ENCODE measurements at places on chromosomes 4 and X.

GRCh38 chr4:184845367-184846021 is 19.7 kb upstream of the ACSL1 start:
- DNase-seq, result no peak
- peaks cover 6% of the 10 kb centered on the region for H3K27me3 ChIP-seq
- no peaks in the 10 kb centered on the region for H3K4me1 ChIP-seq

DNA sequence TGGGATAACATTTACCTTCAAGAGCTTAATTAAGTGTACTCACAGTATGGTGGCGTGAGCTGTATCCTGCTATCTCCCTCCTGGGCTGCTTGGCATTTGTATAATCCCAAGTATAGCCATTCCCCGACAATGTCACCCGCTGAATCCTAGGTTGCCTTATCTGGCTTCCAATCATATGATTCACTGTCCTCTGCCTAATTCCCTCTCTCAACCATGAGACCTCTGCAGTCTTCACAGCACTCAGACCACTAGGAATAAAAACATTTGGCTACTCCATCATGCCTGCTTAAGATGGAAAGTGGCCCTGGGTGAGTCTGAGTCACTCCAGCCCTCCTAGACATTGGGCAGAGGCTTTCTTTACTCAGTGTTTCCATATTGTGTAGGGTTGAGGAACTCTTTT is 28.9 kb upstream of the WDFY3 start:
- H3K4me1 ChIP-seq, result peaks cover 3% of the 10 kb centered on the region
- H3K27ac ChIP-seq, result no peak overlapping the region
- no peaks in the 10 kb centered on the region for H3K27me3 ChIP-seq

DNA sequence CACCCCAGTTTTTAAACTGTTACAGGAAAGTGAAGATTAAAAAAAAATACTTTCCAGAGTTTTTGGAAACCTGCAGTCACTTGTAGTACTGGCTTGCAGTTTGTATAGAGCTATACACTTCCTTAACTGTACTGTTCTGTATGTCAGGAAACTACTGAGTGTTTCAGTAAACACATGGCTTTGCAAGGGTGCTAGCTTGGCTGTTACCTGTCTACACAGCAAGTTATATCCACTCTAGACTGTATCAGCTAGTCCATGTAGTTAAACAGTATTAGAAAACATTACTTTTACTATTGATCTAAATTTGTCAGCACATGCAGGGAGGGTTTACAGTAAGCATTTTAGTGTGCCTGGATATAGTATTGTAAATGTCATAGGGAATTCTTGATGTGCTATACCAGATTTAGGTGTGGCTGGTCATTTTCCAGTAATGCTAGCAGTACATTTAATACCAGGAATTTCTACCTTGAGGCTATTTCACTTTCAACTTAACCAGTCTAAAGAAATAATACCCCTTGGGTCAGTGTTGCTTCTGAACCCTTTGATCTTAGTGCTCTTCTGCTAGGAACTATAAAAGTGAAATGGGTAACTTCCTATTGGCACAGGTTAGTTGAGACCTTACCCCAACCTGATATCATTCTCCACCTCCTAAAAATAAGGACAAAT is 192.3 kb upstream of the ANKRD50 start:
- no peak overlapping the region for H3K27ac ChIP-seq
- peaks cover 11% of the 10 kb centered on the region for H3K4me1 ChIP-seq
- no peak for DNase-seq
- no peaks in the 10 kb centered on the region for H3K36me3 ChIP-seq

- H3K27ac ChIP-seq, result no peak overlapping the region
- H3K36me3 ChIP-seq, result no peaks in the 10 kb centered on the region
- no peak overlapping the region for H3K4me3 ChIP-seq
- no peak for DNase-seq
Measured at GRCh38 chr4:89685277-89685676, 151.7 kb downstream of the SNCA start.

GRCh38 chrX:118724365-118724764 is 3.0 kb upstream of the IL13RA1 start:
- H3K4me3 ChIP-seq, result no peak overlapping the region
- H3K27me3 ChIP-seq, result no peaks in the 10 kb centered on the region

DNA sequence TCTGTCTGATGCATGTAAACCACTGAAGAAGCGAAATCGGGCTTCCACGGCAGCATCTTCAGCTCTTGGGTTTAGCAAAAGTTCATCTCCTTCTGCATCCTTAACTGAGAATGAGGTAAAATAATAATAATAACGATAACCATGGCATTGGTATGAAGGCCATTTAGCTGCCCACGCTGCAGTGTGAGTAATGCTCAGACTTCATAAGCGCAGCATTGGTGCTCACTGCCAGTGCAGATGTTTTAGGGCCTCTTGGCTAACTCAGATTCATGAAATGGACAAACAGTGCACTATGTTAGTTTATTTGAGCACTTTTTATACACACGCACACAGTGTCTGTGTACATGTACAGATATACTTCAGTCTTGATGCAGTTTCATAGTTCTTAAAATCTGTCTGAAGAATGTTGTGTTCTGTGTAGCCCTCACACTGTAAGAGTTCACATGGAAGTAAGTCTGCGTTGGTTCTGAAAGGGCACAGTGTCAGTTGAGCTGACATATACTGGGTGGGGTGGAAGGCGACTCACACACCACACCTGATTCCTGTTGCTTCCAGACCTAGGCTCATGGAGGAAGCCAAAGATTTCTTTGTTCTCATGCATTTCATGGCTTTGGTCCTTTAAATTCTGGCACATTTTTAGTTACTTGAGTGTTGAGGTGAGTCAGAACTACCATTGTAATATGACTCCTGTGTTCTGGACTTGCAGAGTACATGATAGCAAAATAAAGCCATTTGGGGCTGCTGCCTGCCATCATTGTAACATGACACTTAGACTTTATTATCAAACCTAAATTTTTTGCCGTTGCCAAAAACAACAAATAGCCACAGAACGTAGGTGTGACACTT is 68.7 kb downstream of the NSD2 start:
- no peaks in the 10 kb centered on the region for H3K27me3 ChIP-seq
- no peak overlapping the region for H3K27ac ChIP-seq
- H3K36me3 ChIP-seq, result peaks cover 80% of the 10 kb centered on the region

GRCh38 chr4:92847026-92847425 is 543.3 kb downstream of the GRID2 start:
- DNase-seq, result no peak
- H3K4me1 ChIP-seq, result no peaks in the 10 kb centered on the region
- no peaks in the 10 kb centered on the region for H3K36me3 ChIP-seq
- H3K27ac ChIP-seq, result no peak overlapping the region

- H3K4me1 ChIP-seq, result no peaks in the 10 kb centered on the region
- H3K27ac ChIP-seq, result no peak overlapping the region
- no peak overlapping the region for H3K4me3 ChIP-seq
- H3K27me3 ChIP-seq, result no peaks in the 10 kb centered on the region
- no peak for DNase-seq
Measured at GRCh38 chrX:24002792-24003191, 24.2 kb downstream of the KLHL15 start.

DNA sequence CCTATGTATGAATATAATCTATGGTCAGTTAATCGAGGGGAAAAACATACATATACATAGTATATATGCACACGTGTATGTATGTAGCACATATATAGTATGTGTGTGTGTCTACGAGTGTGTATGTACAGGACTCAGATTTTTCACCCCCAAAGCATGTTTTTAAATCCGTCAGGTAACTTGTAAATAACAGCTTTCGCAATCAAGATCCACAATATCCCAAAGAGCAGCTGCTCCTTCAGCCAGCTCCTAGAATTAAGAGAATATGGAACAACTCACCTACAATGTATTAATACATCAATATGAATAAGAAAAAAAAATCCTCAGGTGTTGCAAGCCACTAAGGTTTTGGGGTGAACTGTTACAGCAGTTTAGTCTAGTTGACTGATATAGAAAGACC is 3.5 kb downstream of the MRFAP1L1 start:
- H3K27ac ChIP-seq, result no peak overlapping the region
- no peaks in the 10 kb centered on the region for H3K36me3 ChIP-seq
- DNase-seq, result no peak
- H3K27me3 ChIP-seq, result no peaks in the 10 kb centered on the region

GRCh38 chr4:110193822-110194761 is 4.3 kb downstream of the ELOVL6 start:
- DNase-seq, result no peak
- H3K36me3 ChIP-seq, result no peaks in the 10 kb centered on the region
- H3K27me3 ChIP-seq, result no peaks in the 10 kb centered on the region
- no peak overlapping the region for H3K4me3 ChIP-seq
- peak overlapping the region; percentile 23 for H3K27ac ChIP-seq
- peaks cover 20% of the 10 kb centered on the region for H3K4me1 ChIP-seq

DNA sequence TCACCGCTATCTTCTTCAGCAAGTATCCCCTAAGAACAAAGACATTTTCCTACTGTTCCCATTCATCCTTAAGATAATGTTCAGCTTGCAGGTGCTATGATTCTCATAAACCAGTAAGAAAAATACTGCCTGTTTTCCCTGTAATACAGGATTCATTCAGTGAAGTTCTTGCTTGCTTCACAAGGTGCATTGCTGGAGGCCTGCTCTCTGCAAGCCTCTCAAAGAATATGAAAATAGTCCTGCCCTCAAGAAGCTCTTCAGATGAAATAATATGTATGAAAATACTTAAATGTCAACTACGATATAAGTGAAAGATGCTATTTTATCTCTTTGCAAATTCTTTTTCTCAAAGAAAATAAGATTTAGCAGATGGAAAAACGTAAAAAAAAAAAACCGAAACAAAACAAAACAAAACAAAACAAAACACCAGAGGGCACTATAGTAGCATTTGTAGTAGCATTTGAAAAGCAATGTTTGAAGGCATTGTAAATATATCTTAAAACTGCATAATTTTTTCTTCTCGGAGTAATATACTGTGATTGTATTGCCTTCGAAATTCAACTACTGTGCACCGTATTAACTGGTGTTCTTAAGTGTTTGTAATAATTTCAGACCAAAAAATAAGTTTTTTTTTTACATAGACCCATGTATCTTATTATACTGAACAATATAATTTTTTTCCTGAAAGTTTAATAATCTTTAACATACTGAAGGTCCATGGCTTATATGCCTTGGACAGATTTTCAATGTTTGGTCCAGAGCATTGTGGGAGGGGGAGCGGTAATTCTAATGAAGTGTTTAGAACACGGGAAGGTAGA is 26.0 kb downstream of the ADH4 start:
- H3K4me1 ChIP-seq, result peaks cover 2% of the 10 kb centered on the region
- H3K27ac ChIP-seq, result no peak overlapping the region
- DNase-seq, result no peak
- H3K4me3 ChIP-seq, result no peak overlapping the region
- no peaks in the 10 kb centered on the region for H3K27me3 ChIP-seq

DNA sequence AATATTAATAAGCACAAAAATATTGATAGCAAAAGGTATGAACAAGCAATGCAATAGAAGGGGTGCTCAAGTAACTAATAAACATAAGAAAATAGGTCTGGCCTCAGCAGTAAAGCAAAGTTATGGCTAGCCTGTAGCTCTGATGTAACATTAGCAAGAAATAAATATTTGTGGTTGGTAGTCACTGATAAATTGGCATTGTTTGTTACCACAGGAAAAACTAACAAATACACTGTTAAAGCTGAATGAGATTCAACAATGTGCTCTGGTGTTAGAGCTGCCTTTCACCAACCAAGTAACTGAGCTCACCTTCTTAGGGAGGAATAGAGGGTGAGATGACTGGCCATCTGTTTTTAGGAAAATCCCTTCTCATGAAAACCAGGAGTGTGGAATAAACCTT is 71.4 kb downstream of the AREG start:
- H3K4me1 ChIP-seq, result no peaks in the 10 kb centered on the region
- H3K4me3 ChIP-seq, result no peak overlapping the region
- H3K27ac ChIP-seq, result no peak overlapping the region

GRCh38 chr4:30413915-30414314 is 306.3 kb upstream of the PCDH7 start:
- no peaks in the 10 kb centered on the region for H3K36me3 ChIP-seq
- no peaks in the 10 kb centered on the region for H3K4me1 ChIP-seq
- H3K27ac ChIP-seq, result no peak overlapping the region
- no peak overlapping the region for H3K4me3 ChIP-seq
- DNase-seq, result no peak
- no peaks in the 10 kb centered on the region for H3K27me3 ChIP-seq

GRCh38 chr4:85842540-85842939 is 367.6 kb downstream of the ARHGAP24 start:
- no peaks in the 10 kb centered on the region for H3K36me3 ChIP-seq
- H3K27ac ChIP-seq, result no peak overlapping the region
- H3K4me3 ChIP-seq, result no peak overlapping the region
- H3K4me1 ChIP-seq, result peaks cover 32% of the 10 kb centered on the region
- no peak for DNase-seq
- no peaks in the 10 kb centered on the region for H3K27me3 ChIP-seq

GRCh38 chr4:107182347-107182746 is 146.2 kb upstream of the DKK2 start:
- no peaks in the 10 kb centered on the region for H3K36me3 ChIP-seq
- H3K27me3 ChIP-seq, result no peaks in the 10 kb centered on the region
- DNase-seq, result no peak
- no peak overlapping the region for H3K27ac ChIP-seq
- no peak overlapping the region for H3K4me3 ChIP-seq

DNA sequence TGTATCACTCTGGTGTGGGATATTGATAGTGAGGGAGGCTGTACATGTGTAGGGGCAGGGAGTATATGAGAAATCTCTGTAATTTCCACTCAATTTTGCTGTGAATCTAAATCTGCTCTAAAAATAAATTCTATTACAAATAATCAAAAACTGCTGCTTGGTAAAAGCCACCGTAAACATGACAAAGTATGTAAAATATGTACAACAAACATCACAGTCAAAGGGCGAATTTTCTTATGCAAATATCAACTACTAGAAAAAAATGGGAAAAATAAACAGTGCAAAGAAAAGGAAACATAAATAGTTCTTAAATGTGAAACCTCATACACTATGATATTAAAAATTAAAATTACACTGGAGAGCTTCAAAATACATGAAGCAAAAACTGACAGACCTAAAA is 105.1 kb upstream of the DCLK2 start:
- no peak overlapping the region for H3K4me3 ChIP-seq
- H3K36me3 ChIP-seq, result no peaks in the 10 kb centered on the region
- no peak for DNase-seq
- H3K27me3 ChIP-seq, result no peaks in the 10 kb centered on the region
- no peaks in the 10 kb centered on the region for H3K4me1 ChIP-seq
- H3K27ac ChIP-seq, result no peak overlapping the region

- peaks cover 3% of the 10 kb centered on the region for H3K4me1 ChIP-seq
- H3K4me3 ChIP-seq, result no peak overlapping the region
- no peak for DNase-seq
- no peaks in the 10 kb centered on the region for H3K27me3 ChIP-seq
- peak overlapping the region; percentile 47 for H3K27ac ChIP-seq
- H3K36me3 ChIP-seq, result no peaks in the 10 kb centered on the region
Measured at GRCh38 chrX:24498181-24498580, 33.1 kb downstream of the PDK3 start.

- no peaks in the 10 kb centered on the region for H3K27me3 ChIP-seq
- DNase-seq, result no peak
- no peaks in the 10 kb centered on the region for H3K36me3 ChIP-seq
- H3K4me1 ChIP-seq, result peaks cover 14% of the 10 kb centered on the region
- H3K4me3 ChIP-seq, result no peak overlapping the region
- no peak overlapping the region for H3K27ac ChIP-seq
Measured at GRCh38 chr4:104728380-104729122, 233.9 kb upstream of the CXXC4 start.

GRCh38 chr4:106691749-106692148 is 323.2 kb upstream of the GIMD1 start:
- H3K27ac ChIP-seq, result no peak overlapping the region
- no peaks in the 10 kb centered on the region for H3K36me3 ChIP-seq
- H3K27me3 ChIP-seq, result no peaks in the 10 kb centered on the region
- DNase-seq, result no peak
- H3K4me1 ChIP-seq, result no peaks in the 10 kb centered on the region

GRCh38 chrX:37873220-37873619 is 25.8 kb upstream of the DYNLT3 start:
- H3K4me1 ChIP-seq, result no peaks in the 10 kb centered on the region
- no peak for DNase-seq
- no peaks in the 10 kb centered on the region for H3K27me3 ChIP-seq
- no peaks in the 10 kb centered on the region for H3K36me3 ChIP-seq
- no peak overlapping the region for H3K4me3 ChIP-seq
